ENCODE measurements at places on chromosomes 5 and 9. TPM values are rescaled to one million over a fixed set of nuclear protein-coding genes. Genes with fewer than 3 reads are reported as not detected.

The JADE2 gene
- 31.6 TPM for total RNA-seq

The BTNL3 gene
- 0.29 TPM for total RNA-seq

The RLN2 gene
- not detected for total RNA-seq

The RELL2 gene
- 1.5 TPM for total RNA-seq

Measured in mesenteric fat pad (tissue), 1 donor.